ENCODE measurements at places on chromosomes 11 and 22.

DNA sequence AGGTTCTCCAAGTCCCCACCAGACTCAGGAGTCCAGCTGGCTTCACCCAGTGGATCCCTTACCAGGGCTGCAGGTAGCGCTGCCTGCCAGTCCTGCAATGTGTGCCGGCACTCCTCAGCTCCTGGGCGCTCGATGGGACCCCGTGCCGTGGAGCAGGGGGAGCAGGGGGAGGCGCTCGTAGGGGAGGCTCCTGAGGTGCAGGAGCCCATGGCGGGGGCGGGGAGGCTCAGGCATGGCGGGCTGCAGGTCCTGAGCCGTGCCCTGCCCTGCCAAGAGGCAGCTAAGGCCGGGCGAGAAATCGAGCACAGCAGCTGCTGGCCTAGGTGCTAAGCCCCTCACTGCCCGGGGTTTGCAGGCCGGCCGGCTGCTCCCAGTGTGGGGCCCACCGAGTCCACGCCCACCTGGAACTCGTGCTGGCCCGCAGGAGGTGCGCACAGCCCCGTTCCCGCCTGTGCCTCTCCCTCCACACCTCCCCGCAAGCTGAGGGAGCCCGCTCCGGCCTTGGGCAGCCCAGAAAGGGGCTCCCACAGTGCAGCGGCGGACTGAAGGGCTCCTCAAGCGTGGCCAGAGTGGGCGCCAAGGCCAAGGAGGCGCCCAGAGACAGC lies 792.9 kb upstream of the CCDC179 start:
- no peak for DNase-seq

DNA sequence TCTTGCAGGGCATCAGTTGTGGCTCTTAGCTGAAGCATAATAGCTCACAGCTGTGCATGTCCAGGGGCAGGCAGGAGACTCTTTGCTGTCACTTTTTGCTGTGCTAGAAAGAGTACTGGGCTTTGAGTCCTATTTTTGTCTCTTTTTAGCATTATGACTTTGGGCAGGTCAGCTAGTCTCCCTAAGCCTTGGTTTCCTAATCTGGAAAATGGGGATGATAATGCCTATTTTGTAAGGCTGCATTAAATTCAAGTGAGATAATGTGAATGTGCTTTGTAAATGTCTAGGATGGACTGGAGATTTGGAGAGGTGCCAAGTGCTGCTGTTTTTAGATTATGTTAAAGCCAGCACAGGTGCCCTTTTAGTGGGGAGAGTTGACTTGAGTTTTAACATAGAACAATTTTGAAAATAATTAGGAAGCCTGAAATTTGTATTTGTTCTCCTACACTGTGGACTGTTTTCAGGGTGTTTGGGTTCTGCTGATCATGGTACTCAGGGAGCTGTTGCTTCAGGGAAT lies 19.1 kb downstream of the CABIN1 start:
- DNase-seq, result no peak

- DNase-seq, result no peak
Observed at GRCh38 chr11:116873381-116873780, 36.0 kb upstream of the APOA1 start.

- DNase-seq, result no peak
Observed at GRCh38 chr11:35717520-35717919, 54.9 kb downstream of the TRIM44 start.

- DNase-seq, result no peak
Observed at GRCh38 chr11:47391077-47391583, 12.8 kb upstream of the SPI1 start.

DNA sequence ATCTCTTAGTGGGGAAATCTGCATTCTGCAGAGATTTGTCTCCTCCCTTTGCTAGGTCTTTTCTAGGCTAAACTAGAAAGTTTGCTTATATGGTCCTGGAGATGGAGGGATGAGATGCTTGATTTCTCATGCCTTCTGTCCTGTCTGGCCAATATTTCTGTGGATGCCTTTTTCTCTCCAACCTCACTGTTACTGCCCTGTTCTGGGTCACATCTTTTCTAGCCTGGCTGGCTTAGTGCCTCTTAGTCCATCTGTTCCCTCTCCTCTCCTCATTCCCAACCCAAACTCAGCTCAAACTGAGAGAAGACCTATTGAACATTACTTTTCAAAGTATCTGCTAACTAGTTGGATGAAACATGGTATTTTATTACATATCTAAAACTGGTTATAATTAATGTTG lies 62.0 kb downstream of the RRM1 start:
- DNase-seq, result no peak

- no peak for DNase-seq
Observed at GRCh38 chr22:44398856-44399837, 86.4 kb upstream of the SHISAL1 start.

- DNase-seq, result peak; percentile 45
Observed at GRCh38 chr11:122717264-122717867, 61.8 kb downstream of the UBASH3B start.

GRCh38 chr11:35349897-35350296 lies 69.5 kb downstream of the SLC1A2 start:
- no peak for DNase-seq

GRCh38 chr11:134652586-134653255 lies 240.7 kb upstream of the B3GAT1 start:
- DNase-seq, result no peak

DNA sequence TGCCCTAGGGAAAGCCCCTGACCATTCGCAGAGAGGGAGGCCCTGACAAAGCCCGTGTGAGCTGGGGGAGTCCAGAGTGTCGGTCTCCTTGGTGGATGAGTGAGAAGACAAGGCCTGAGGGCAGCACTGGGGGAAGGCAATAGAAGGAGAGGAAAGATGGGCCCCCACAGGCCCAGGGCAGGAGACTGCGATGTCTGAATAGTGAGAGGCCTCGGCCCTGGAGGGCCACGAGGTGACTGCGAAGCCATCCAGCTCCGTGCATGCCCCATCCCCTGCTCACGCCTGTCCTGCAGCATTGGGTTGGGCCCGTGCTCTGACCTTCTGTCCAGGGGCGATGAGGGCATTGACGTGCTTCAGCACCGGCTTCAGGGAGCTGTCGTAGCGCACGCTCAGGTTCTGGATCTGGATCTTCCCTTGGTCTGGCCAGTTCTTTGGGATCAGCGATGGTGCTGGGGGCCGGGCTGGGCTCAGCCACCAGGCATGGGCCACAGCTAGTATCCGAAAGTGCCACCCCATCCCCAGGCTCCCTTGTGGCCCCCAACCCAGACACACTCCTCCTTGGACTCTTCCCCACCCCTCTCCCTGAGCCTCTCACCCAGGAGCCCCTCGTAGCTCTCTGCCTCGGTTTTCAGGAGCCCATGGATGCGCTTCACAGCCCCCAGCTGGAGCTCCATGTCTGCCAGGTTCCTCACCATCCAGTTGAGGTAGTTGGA lies 8.3 kb upstream of the KCNJ11 start:
- no peak for DNase-seq

DNA sequence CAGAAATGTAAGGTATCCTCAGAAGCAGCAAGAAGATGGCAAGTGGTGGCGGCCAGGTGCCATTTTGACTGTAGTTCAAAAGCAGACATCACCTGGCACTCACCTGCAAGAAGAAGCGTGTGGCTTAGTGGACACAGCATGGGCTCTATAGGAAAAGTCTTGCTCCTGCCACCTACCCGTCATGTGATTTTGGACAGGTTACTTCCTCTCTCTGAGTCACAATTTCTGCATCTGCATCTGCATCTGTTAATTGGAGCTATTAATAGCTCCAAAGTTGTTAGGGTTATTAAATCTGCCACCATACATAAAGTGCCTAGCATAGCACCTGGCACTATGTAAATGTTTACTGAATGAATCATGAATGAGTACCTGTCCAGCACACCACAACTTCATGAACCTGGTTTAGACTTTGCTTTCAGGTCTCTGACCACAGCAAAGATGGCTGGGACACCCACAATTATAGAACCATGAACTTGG lies 16.8 kb downstream of the RAB30 start:
- no peak for DNase-seq

Measured in activated gamma-delta T cell treated with Interleukin-2 at 50 U/mL for 16 hours (primary cell).